ENCODE measurements at places on chromosomes 2 and 18.

GRCh38 chr2:63950414-63950813 lies 68.8 kb downstream of the VPS54 start:
- no peak for DNase-seq

- no peak for DNase-seq
These were observed 24.9 kb upstream of the CATIP start for GRCh38 chr2:218331745-218332144.

GRCh38 chr2:39154944-39155343 lies 34.1 kb upstream of the SOS1 start:
- DNase-seq = no peak

- no peak for DNase-seq
These were observed 81.3 kb upstream of the PELI1 start for GRCh38 chr2:64225491-64225890.

DNA sequence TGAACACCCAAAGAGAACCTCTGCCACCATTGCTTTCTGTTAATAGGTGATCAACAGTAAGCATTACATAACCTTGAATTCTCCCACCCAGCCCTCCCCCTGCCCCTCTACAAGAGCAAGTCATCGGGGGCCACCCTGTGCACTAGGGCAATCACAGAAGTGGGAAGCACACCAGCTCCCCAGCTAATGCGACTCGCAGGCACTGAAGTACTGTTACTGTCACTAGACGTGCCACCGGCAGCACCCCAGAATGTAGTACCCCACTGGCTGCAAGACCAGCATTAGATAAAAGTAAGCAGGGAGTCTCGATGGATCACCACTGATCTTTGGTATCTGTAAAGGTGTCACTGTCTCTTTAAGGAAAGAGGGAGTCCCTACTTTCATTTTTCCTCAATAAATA lies 167.6 kb downstream of the FAM210A start:
- DNase-seq = no peak

DNA sequence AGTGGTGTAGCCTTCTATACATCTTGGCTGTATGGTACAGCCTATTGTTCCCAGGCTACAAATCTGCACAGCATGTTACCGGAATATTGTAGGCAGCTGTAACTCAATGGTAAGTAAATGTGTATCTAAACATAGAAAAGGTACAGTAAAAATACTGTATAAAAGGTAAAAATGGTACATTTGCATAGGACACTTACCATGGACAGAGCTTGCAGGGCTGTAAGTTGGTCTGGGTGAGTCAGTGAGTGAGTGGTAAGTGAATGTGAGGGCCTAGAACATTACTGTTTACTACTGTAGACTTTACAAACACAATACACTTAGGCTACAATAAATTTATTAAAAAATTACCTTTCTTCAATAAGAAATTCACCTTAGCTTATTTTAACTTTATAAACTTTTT lies 3.7 kb upstream of the MRPS9 start:
- DNase-seq = no peak

DNA sequence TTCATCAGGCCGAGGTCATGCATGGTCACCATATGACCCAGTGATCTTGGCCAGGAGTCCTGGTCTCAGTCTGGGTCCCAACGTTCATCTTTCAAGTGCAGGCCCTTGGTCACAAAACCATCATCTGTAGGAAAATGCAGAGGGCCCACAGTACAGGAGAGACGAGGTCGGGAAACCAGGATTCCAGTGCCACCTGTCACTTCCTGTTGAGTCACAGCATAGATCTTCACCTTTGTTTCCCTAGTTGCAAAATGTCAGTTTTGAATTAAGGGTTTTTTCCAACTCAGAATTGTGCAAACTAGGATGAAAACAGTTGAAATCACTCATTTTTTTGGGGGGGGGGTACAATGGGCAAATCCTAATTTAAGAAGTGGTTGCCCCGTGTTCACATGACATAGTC lies 162.2 kb downstream of the INSIG2 start:
- DNase-seq = no peak

DNA sequence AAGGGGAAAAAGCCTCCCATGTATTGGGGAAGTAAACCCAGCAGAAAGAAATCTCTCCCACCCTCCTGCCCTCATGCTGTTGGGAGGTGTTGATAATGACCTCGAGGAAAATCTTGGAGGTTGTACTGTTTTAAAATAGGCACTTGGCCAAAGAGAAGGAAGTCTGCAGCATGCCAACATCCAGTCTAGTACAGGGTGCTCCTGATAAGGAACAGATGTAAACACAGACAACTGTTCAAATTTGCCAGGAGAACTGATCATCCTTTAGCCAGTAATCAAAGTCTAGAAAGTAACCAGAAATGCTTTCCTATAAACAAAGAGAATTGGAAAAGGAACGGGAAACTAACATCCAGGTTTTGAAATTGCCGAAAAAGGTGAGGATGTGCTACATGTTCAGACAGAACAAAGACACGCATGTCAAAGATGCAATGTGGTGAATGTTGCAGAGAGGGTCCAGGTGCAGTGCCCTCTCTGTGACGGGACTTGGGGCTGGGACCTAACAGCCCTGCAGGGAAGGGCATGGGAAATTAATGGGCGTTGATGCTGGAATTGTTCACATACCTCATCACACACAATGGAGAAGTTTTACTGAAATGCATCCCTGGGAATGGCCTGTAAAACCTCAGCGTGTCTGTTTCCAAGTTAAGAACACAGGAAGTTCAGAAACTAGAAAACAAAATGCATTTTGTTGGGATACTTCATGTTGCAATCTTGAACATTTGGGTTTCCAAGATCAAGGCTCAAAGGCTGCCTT lies 125.7 kb upstream of the RND3 start:
- no peak for DNase-seq
